ENCODE measurements at places on chromosomes 2 and 18. TPM values are rescaled to one million over a fixed set of nuclear protein-coding genes. Genes with fewer than 3 reads are reported as not detected.

The CNGA3 gene
- not detected for total RNA-seq

The SLC35F5 gene
- 188 TPM for total RNA-seq

The KIF5C gene
- 0.14 TPM for total RNA-seq

The PROKR1 gene
- not detected for total RNA-seq

The TMEM17 gene
- total RNA-seq, result 2.6 TPM

All from placental pericyte (primary cell).